Articular chondrocyte of knee joint (primary cell): ENCODE measurements at places on chromosomes 12 and 14. TPM values are rescaled to one million over a fixed set of nuclear protein-coding genes. Genes with fewer than 3 reads are reported as not detected.

BRMS1L gene
- 4.4 and 6.5 TPM in 2 replicates for total RNA-seq

TPPP2 gene
- not detected in 2 replicates for total RNA-seq

IRF9 gene
- total RNA-seq = 76.1 and 78.0 TPM in 2 replicates

STXBP6 gene
- 1.0 and 1.2 TPM in 2 replicates for total RNA-seq

KRT4 gene
- total RNA-seq = 0.39 and 0.43 TPM in 2 replicates

GPR84 gene
- total RNA-seq = under 0.01 and 0.13 TPM in 2 replicates

RGS6 gene
- total RNA-seq = not detected in 2 replicates

PRR13 gene
- total RNA-seq = 60.4 and 65.7 TPM in 2 replicates

ATXN3 gene
- 36.3 and 76.0 TPM in 2 replicates for total RNA-seq

RAD9B gene
- total RNA-seq = 1.3 and 1.4 TPM in 2 replicates

GPR68 gene
- 8.0 and 13.2 TPM in 2 replicates for total RNA-seq

KRT83 gene
- total RNA-seq = not detected in 2 replicates

CDH24 gene
- total RNA-seq = 4.1 and 4.6 TPM in 2 replicates

ESR2 gene
- total RNA-seq = 0.11 and 0.13 TPM in 2 replicates

NGB gene
- not detected in 2 replicates for total RNA-seq

SP7 gene
- under 0.01 TPM in 1 of 2 replicates, not detected in the other for total RNA-seq
